ENCODE measurements at places on chromosomes 12 and 14.

GRCh38 chr12:27906127-27906500, 66.4 kb downstream of the PTHLH start:
- no peak for DNase-seq
- H3K4me3 ChIP-seq, result no peak overlapping the region
- H3K27me3 ChIP-seq, result no peaks in the 10 kb centered on the region
- H3K27ac ChIP-seq, result no peak overlapping the region
- H3K36me3 ChIP-seq, result no peaks in the 10 kb centered on the region

- peaks cover 17% of the 10 kb centered on the region for H3K4me1 ChIP-seq
- H3K27ac ChIP-seq, result no peak overlapping the region
- no peak for DNase-seq
- no peaks in the 10 kb centered on the region for H3K36me3 ChIP-seq
- no peak overlapping the region for H3K4me3 ChIP-seq
These were observed 408.0 kb downstream of the ZFP36L1 start for GRCh38 chr14:68384881-68385280.

DNA sequence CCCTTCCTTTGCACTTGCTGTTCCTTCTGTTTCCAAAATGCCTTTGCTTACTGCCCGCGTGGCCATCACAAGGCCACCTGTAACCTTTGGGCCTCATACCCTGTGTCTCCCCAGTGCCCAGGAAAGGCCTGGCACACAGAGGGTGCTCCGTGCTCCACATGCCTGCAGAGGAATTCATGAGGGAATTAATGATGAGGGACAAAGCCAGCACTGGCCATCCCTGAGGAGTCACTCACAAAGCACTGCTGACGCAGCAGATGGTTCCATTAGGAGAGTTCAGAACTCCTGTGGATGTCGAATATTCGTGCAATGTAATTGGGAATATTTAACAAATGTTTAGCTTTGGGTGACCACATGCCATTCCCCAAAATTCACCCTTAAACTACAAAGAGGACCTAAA, 49.6 kb upstream of the PRMT8 start:
- no peaks in the 10 kb centered on the region for H3K27me3 ChIP-seq
- DNase-seq, result no peak

DNA sequence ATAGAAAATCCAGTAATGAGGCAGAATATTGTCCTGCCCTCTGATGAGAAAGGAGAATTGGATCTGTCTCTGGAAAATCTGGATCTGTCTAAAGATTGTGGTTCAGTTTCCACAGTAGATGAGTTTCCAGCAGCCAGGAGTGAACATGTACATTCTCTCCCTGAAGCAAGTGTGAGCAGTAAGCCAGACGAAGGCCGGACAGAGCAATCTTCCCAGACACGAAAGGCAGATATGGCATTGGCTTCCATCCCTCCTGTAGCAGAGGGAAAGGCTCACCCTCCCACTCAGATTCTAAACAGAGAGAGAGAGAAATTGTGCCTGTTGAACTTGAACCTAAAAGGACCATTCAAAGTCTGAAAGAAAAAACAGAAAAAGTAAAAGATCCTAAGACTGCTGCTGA, 31.4 kb downstream of the PARP11 start:
- no peak for DNase-seq
- no peaks in the 10 kb centered on the region for H3K27me3 ChIP-seq
- no peaks in the 10 kb centered on the region for H3K4me1 ChIP-seq
- H3K36me3 ChIP-seq, result no peaks in the 10 kb centered on the region
- no peak overlapping the region for H3K4me3 ChIP-seq

GRCh38 chr12:29398495-29398894, 17.5 kb upstream of the ERGIC2 start:
- no peaks in the 10 kb centered on the region for H3K4me1 ChIP-seq
- H3K27me3 ChIP-seq, result no peaks in the 10 kb centered on the region
- no peak for DNase-seq
- no peak overlapping the region for H3K4me3 ChIP-seq
- H3K36me3 ChIP-seq, result no peaks in the 10 kb centered on the region
- H3K27ac ChIP-seq, result no peak overlapping the region

- no peak overlapping the region for H3K27ac ChIP-seq
- H3K27me3 ChIP-seq, result no peaks in the 10 kb centered on the region
- DNase-seq, result no peak
- H3K4me3 ChIP-seq, result no peak overlapping the region
These were observed 1052.9 kb downstream of the TMTC2 start for GRCh38 chr12:83739607-83740006.

DNA sequence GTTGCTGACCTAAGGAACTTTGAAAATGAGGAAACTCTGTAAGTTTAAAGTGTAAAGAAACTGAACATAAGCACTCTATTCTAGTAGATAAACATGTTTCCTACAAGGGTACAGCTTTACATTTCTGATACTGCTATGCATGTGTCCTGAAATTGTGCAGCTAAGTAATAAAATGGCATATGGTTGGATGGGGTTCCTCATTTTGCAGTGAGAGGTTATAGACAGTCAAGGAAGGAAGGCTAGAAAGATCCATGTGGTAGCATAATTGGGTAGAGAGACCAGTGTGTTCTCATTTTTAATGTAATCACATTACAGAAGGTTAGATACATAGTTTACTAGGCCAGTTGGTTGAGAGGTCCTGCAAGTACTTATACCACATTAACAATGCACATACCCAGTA, 477.0 kb downstream of the TMEM121 start:
- no peak for DNase-seq
- peaks cover 4% of the 10 kb centered on the region for H3K27me3 ChIP-seq
- no peak overlapping the region for H3K4me3 ChIP-seq
- no peak overlapping the region for H3K27ac ChIP-seq

- H3K4me1 ChIP-seq, result no peaks in the 10 kb centered on the region
- H3K36me3 ChIP-seq, result no peaks in the 10 kb centered on the region
- no peaks in the 10 kb centered on the region for H3K27me3 ChIP-seq
- no peak overlapping the region for H3K4me3 ChIP-seq
These were observed 184.5 kb upstream of the CRY1 start for GRCh38 chr12:107277855-107278254.

DNA sequence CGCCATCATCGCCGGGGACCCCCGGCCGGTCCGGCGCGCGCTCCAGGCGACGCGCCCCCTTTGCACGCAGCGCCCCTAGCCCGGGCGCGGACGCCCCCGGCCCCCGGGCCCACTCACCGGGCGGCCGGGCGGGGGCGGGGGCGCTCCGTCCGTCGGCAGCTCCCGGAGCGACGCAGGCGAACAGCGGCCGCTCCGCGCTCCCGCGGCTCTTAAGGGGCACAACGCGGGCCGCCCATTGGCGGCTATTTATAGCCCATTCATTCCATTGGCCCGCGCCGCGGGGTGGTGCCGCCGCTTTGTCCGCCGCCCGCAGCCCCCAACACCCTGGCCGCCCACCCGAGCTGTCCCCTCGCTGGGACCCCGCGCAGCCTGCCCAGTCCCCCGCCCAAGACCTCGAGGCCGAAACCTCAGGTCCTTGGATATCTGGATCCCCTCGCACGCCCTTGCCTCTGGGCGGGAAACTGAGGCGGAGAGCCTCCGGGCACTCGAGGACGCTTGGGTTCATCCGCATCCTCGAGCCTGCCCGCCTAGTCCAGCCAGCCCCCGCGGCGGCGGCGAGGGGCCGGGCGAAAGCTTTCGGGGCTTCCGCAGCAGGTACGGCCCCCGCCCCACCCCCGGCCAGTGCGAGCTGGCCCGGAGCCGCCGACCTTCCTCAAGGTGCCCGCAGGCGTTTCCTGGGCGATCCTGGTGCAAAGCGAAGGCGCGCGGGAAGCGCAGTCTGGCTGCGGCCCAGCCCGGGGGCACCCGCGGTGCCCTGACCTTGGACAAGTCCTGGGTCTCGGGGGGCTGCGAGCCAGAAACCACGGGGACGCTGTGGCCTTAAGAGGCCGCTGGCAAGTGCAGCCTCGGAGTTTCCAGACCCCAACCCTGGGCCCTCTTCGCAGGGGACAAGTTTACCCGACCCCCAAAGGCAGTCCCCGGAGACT, at the start of gene CKB:
Gene CKB (minus strand): TSS at position 182 of the 926 bp plus-strand sequence. CDS start 337 bp downstream, outside the sequence.
- H3K36me3 ChIP-seq, result no peaks in the 10 kb centered on the region
- H3K4me1 ChIP-seq, result peaks cover 38% of the 10 kb centered on the region
- no peak within 1 kb of the TSS for H3K27ac ChIP-seq
- peaks cover 5% of the 10 kb centered on the region for H3K27me3 ChIP-seq
- no peak for DNase-seq
- H3K4me3 ChIP-seq, result no peak within 1 kb of the TSS

DNA sequence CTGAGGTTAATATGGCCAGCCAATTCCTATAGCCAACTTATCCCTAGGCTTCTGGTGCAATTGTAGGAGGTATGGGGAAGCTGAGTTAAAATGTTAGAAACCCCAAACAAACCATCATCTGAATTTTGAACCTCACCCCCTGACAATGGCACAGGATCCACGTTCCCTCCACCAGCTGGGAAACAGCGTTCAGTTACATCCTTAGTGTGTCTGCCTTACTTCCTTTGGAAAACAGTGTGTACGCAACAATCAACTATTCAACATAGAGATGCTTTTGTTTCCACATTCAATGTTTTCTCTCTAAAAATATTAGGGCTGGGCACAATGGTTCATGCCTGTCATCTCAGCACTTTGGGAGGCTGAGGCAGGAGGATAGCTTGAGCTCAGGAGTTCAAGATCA, 203.4 kb downstream of the TTC7B start:
- DNase-seq, result no peak
- peaks cover 4% of the 10 kb centered on the region for H3K4me1 ChIP-seq
- no peak overlapping the region for H3K4me3 ChIP-seq
- no peaks in the 10 kb centered on the region for H3K36me3 ChIP-seq
- no peaks in the 10 kb centered on the region for H3K27me3 ChIP-seq

DNA sequence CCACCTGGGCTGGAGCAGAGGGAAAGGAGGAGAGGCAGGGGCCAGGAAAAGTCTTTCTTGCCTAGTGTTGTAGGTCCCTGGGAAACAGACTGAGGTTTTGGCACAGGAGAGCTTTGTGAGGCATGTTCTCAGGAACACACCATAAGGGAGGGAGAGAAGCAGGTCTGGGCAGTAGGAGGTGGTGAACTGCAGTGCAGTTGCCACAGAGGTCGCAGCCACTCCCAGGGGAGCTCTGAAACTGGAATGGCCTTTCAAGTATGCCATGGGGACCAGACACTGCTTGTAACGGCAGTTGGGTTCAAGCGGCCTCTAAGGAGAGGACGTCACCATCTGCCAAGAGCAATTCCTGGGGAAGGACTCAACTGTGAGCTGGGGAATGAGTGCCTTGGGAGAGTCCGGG, 35.4 kb upstream of the NKX2-8 start:
- no peaks in the 10 kb centered on the region for H3K4me1 ChIP-seq
- H3K4me3 ChIP-seq, result no peak overlapping the region
- no peaks in the 10 kb centered on the region for H3K27me3 ChIP-seq
- no peak overlapping the region for H3K27ac ChIP-seq
- no peak for DNase-seq

- DNase-seq, result no peak
- H3K4me1 ChIP-seq, result peaks cover 3% of the 10 kb centered on the region
- H3K4me3 ChIP-seq, result no peak overlapping the region
- H3K36me3 ChIP-seq, result no peaks in the 10 kb centered on the region
These were observed 56.4 kb upstream of the LTA4H start for GRCh38 chr12:96091833-96092232.

DNA sequence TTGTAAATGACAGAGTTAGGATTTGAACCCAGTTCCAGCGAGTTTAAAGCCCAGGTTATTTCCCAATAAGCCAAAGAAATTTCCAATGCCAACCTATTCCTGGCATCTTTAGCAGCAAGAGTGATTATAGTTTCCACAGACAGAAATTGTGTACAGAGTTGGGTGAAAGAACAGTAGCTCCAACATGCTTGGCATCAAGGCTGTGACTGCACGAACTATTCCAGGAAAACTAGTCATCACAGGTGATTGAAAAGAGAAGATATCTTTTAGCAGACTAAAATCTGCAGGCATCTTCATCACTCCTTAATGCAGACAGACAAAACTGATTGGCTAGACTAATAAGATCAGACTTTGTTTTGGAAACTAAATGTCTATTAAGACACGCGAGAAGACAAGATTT, 262.7 kb upstream of the PLEKHG7 start:
- no peak overlapping the region for H3K4me3 ChIP-seq
- H3K27me3 ChIP-seq, result no peaks in the 10 kb centered on the region
- no peaks in the 10 kb centered on the region for H3K36me3 ChIP-seq
- no peak overlapping the region for H3K27ac ChIP-seq
- DNase-seq, result no peak
- peaks cover 2% of the 10 kb centered on the region for H3K4me1 ChIP-seq

GRCh38 chr14:37862263-37862662, 266.8 kb downstream of the TTC6 start:
- no peaks in the 10 kb centered on the region for H3K27me3 ChIP-seq
- DNase-seq, result no peak
- no peaks in the 10 kb centered on the region for H3K4me1 ChIP-seq
- no peaks in the 10 kb centered on the region for H3K36me3 ChIP-seq
- H3K4me3 ChIP-seq, result no peak overlapping the region

- H3K27me3 ChIP-seq, result no peaks in the 10 kb centered on the region
- H3K4me3 ChIP-seq, result no peak overlapping the region
- no peaks in the 10 kb centered on the region for H3K36me3 ChIP-seq
- no peaks in the 10 kb centered on the region for H3K4me1 ChIP-seq
- no peak overlapping the region for H3K27ac ChIP-seq
These were observed 36.2 kb upstream of the NKX2-8 start for GRCh38 chr14:36618641-36619040.

Data from natural killer cell (primary cell).